AG09309 (cell line): ENCODE measurements at places on chromosomes 5 and 9.

DNA sequence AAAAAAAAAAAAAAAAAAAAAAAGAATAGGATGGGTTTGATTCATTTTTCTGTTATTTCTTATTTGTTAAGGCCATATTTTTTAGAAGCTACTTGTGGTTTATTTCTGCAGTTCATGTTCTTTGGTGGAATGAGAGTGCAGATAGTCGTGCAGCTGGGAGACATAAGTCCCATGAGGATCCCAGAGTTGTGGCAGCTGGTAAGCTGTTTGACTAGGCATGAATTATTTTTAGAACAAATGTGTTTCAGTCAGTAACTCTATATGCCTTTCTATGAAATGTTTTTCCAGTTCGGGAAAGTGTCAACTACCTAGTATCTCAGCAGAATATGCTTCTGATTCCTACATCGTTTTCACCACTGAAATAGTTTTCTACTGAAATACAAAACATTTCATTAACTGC is 5.0 kb upstream of the NIPSNAP3B start:
- DNase-seq: no peak

DNA sequence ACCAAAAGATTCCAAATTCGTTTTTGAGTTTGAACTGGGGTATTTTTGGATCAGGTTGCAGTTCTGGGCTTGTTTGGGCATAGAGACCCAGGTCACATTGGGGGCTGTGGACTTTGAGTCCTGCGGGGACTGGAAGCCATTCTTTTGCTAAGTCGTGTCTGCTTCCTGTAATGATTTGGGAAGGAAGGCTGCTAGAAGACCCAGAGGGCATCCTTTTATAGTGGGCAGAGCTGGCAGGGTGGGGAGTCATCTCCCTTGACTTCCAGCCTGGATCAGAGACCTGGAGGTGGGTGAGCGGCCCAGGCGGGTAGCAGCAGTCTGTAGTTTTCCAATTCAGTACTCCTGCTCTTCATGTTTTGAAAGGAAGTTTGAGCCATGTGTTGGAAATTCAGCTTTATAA is 11.3 kb downstream of the ZNF618 start:
- DNase-seq: no peak

- no peak for DNase-seq
Observed at GRCh38 chr5:123207852-123208251, 118.8 kb downstream of the PRDM6 start.

DNA sequence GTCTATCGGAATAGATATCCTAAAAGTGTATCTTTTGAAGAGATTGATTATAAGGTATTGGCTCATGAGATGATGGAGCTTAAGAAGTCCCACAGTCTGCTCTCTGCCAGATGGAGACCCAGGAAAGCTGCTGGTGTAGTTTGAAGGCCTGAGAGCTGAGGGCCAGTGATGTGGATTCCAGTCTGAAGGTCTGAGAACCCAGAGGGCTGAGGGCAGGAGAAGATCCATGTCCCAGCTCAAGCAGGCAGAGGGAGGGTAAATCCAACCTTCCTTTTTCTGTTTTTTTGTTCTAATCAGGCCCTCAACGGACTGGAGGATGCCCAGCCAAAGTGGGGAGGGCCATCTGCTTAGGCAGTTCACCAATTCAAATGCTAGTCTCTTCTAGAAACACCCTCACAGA is 11.0 kb upstream of the ABL1 start:
- no peak for DNase-seq

- DNase-seq: no peak
Observed at GRCh38 chr5:54807421-54807820, 178.0 kb downstream of the ESM1 start.

- DNase-seq: no peak
Observed at GRCh38 chr5:148750614-148751013, 75.8 kb upstream of the ADRB2 start.

DNA sequence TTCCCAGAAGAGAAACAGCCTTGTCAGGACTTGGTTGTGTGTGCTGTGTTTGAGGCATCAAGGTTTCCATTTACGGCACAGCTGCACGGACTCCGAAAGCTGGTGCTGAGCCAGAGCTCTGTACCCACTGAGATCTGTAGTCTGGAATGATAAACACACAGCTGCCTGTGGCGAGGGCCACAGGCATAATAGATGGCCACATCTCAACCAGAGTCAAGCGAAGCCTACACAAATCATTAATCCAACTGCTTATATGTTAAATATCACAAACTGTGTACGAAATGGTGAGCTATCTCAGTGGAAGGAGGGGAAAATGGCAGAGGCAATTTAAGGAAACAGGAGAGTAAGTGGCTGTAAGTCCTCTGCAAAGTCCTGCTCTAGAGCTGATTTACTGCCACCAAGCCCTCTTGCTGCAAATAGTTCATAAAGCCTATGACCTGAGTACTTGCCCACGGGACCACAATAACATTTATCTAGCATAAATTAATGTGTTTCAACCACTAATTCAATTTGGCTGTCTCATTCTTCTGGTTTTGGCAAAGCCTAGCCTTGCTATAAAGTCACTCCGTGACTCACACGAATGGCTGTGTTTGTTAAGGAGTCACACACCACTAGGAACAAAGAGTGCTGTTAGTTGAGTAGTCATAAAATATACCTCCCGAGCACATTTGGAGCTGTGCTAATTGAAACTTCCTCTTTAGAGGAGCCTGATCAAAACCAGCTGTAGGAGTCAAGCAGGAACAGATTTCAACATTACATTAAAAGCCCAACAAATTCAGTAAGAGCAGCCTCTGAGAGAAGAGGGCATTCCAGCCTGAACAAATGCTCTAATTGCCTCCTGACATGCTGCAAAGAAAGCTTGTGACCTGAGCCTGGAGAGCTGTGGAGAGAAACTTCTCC is 738.6 kb upstream of the ZNF608 start:
- peak; percentile 99 for DNase-seq

- no peak for DNase-seq
Observed at GRCh38 chr5:135223891-135224625, 175.0 kb downstream of the MACROH2A1 start.

DNA sequence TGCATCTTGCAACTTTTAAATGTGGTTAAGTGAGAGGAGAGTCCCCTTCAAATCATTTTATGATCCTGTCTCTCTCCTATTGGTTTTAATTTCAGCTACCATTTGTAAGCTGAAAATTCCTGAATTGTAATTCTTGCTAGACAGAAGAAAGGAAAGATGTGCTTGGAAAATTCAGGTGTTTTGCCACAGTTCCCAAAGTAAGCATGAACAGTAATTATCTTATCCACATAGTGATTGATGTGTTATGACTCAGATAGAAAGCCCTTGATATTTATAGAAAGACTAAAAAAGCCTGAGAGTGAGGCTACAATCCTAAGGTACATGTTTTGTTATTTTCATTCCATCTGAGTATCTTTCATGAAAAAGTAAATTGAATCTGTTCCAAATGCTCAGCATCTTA is 492.5 kb downstream of the MAT2B start:
- DNase-seq: no peak

DNA sequence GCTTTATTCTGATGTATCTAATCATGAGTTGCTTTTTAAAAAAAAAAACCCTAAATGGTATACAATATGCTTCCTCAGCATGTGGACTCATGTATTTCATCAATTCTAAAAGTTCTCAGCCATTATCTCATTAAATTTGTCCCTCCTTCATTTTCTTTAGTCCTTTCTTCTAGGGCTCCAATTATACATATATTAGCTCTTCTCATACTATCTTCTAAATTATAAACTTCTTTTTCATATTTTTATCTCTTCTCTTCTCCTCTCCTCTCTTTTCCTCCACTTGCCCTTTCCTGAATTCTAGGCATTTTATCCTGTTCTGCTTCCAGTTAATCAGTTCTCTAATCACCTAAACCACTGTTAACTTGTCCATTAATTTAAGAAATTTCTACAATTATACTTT is 55.0 kb upstream of the IL33 start:
- no peak for DNase-seq

GRCh38 chr5:112968411-112969106 is 8.0 kb upstream of the DCP2 start:
- no peak for DNase-seq

DNA sequence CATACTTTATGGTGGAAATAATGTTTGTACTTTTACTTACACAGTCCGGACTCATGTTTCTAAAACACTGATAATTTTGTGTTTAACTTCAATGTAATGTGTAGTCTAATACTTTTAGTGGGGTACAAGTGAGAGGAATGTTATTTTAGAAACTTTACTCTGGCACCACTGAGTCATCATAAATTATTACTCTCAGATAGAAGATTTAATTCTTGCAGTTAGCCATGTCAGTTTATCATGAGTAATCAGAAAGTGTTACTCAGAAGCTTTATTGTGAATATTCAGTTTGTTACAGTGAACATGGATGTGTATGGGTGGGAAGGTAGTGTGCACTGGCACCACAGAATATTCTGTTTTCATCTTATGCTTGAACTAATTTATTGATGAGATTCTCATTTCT is 20.0 kb downstream of the OGN start:
- DNase-seq: no peak

GRCh38 chr5:171989276-171989675 is 17.2 kb downstream of the FBXW11 start:
- DNase-seq: no peak

DNA sequence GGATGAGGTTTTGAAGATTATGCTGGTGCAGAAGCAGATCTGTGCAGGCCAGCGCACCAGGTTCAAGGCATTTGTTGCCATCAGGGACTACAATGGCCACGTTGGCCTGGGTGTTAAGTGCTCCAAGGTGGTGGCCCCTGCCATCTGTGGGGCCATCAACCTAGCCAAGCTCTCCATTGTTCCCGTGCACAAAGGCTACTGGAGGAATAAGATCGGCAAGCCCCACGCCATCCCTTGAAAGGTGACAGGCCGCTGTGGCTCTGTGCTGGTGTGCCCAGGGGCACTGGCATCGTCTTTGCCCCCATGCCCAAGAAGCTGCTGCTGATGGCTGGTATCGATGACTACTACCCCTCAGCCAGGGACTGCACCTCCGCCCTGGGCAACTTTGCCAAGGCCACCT is 142.5 kb downstream of the SPATA31D1 start:
- DNase-seq: no peak

GRCh38 chr9:116381350-116381749 is 227.8 kb downstream of the PAPPA start:
- no peak for DNase-seq

GRCh38 chr9:136437430-136437829 is 2.2 kb downstream of the INPP5E start:
- DNase-seq: no peak

- DNase-seq: no peak
Observed at GRCh38 chr5:17434982-17435381, 63.0 kb upstream of the TAF11L2 start.

- DNase-seq: no peak
Observed at GRCh38 chr9:20650750-20651299, 28.5 kb upstream of the MLLT3 start.

- no peak for DNase-seq
Observed at GRCh38 chr5:71658916-71659662, 60.0 kb upstream of the CARTPT start.

DNA sequence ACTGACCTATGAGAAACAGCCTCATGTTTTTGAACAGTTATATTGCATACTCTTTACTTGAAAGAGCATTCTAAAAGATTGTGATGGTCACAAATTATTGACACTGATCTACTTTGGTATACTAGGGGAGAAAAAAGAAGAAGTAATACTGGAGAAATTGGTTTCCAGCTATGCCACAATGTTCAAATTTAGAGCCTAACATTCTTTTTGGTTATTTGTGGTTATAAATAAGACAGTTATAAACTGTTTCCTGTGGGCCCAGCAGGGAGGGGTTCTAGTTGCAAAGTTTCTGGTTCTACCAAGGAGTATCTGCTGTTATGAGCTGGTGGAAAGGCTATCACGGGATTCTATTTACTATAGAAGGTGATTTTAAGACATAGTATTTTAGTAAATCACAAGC is 4.8 kb downstream of the CWC27 start:
- no peak for DNase-seq

DNA sequence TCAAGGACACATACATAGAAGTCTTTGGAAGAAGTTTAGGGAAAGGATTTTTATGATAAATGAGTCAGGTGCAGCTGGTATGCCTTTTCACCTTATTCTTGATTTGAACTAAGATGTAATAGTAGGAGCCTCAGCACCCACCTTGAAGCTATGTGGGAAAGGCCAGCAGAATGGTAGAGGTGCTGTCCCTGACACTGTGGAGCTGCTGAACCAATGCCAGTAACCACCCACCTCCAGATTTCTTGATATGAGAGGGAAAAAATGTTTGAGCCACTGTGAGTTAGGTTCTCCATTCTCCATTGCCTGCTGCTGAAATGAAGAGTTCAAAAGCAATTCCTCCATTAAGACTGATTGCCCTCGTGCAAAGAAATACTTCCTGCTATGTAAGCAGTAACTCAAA is 12.2 kb upstream of the HMGCR start:
- DNase-seq: no peak

- no peak for DNase-seq
Observed at GRCh38 chr5:141838326-141839014, 39.7 kb downstream of the PCDH1 start.

DNA sequence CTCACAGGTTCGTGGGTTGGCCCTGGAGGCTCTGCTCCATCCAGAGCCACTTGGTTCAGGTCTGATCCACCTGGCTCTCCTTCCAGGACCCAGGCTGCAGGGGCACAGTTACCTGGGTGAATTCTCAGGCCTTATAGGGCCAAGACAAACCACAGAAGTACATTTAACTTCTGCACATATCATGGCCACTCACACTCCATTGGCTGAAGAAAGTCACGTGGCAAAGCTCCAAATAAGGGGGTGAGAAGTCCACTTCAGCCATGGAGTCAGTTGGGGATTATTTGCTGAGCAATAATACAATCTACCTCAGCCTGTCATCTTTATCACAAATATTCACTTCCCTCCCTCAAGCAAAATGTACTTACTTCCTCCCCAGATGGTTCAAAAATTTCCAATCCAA is 83.6 kb downstream of the MACROH2A1 start:
- DNase-seq: no peak

DNA sequence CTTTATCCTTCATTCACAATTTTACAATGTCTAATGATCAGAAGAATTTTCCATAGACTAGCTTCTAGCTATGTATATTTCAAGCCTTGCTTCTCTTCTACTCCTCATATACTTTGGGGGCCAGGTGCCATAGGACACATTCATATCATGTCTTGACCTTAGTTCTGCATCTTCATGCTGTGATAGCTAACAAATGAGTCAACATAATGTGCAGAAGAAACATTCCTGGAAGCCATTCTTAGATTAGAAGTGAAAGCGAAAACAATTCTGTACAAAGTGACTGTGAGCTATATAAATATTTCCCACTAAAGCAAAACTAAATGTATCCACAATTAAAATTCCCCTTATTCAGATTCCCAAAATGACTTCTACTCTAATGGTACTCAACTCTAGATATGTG is 320.2 kb upstream of the NREP start:
- DNase-seq: no peak
